Coronary artery (tissue), 2 donors: ENCODE measurements at places on chromosomes 1 and 21.
A peak's percentile ranks its signal among the peaks of the same experiment; 100 is the strongest.

DNA sequence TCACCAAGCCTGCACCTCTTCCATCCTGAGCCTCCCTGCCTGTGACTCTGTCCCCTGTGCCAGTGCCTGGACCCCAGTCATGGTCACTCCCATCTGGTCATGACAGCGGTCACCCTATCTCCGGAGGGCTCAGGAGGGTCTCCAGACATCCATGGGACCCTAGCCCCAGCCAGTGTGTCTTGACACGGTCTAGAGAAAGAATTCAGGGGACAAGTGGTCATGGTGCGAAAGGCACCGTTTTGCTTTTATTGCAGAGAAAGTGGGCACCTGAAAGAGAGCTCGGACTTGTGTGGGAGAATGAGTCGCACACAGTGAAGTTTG is 4.7 kb upstream of the RIPK4 start:
- no peak for DNase-seq

DNA sequence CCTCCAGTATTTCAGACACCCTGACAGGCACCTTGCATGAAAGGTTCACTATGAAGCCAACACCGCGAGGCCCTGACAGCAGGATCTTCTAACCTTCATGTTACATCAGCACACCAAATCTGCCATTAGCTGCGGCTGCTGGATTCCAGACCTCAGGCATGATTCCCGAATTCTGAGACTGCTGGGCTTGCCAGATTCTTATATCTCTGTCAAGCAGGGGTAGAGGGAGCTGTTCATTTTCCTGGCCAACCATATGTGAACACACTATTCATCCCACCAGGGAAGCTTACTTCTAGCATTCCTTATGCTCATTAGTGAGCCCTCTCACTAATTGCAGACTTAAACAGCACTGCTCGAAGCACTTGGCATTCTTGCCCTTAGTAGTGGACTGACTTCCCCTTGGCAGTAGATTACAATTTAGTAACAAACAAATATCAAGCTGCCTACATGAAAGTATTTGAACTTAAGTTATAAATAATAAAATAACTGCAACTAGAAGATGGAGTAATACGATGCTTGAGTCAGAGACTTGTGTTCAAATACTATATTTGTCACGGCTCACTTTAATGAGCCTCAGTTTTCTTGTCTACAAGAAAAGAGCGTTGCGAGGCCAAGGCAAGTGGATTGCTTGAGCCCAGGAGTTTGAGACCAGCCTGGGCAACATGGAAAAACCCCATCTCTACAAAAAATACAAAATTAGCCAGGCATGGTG is 43.3 kb downstream of the NID1 start:
- no peak for DNase-seq

- no peak for DNase-seq
Observed at GRCh38 chr1:168507231-168507630, 36.6 kb downstream of the XCL2 start.

- DNase-seq = no peak
Observed at GRCh38 chr1:84920159-84920558, 27.2 kb upstream of the LPAR3 start.

DNA sequence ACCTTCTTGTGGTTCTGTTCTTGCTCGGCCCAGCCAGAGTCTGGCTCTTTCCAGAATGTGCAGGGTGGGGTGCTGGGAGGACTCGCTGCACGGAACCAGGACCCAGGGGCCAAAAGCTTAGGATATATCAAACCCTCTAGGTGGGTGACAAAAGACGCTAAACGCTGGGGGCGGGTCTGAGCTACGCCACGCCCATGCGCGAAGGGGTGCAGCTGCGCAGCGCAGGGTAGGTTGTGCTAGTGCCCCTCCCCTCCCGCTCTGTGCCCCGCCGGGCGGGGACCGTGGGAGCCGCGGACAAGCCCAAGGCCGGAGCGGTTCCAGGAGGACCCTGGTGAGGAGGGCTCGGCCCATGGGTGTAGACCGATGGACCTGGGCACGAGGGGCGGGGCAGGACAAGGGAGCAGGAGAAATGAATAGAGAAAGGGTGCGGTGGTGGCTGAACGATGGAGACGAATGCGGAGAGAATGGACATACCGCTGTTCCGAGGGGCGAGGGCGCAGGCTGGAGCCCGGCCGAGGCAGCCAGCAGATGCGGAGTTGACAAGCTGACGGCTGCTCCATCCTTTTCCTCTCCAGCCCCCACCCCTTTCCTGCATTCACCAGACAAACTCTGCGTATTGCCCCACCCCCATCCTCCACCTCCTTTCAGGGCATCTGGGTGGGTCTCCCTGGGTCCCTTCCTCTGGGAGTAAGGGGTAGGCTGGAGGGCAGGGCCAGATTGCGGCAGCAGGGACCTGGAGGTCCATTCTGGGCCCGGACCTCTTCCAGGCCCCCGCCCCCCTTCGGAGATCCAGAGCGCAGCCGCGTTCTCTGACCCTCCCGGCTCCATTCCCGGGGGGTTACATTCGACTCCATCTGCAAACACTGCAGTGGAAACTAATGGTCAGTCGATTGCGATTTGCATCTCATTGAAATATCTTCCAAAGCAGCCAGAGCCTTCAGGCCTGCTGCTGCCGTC is at the start of gene RUSC1:
Gene RUSC1, plus strand, starts transcription at position 234 of the 957 bp plus-strand sequence. CDS start 880 bp downstream, outside the sequence.
- peak; percentile 91 for DNase-seq

GRCh38 chr1:228457017-228457395 is 30.2 kb upstream of the RNF187 start:
- DNase-seq = no peak

DNA sequence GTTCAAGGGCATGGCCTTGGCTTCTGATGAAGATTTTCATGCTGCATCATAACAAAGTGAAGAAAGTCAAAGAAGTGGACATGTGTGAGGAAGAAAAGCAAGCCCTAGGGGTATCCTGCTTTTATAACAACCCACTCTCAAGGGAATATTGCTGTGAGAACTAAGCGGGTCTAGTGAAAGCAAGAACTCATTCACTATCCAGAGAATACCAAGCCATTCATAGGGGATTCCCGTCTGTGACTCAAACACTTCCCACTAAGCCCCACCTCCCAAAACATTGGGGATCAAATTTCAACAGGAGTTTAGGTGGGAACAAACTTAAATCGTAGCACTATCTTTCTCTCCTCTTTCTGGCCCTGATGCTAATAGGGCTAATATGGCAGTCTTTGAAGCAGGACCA is 98.5 kb upstream of the CTTNBP2NL start:
- no peak for DNase-seq

DNA sequence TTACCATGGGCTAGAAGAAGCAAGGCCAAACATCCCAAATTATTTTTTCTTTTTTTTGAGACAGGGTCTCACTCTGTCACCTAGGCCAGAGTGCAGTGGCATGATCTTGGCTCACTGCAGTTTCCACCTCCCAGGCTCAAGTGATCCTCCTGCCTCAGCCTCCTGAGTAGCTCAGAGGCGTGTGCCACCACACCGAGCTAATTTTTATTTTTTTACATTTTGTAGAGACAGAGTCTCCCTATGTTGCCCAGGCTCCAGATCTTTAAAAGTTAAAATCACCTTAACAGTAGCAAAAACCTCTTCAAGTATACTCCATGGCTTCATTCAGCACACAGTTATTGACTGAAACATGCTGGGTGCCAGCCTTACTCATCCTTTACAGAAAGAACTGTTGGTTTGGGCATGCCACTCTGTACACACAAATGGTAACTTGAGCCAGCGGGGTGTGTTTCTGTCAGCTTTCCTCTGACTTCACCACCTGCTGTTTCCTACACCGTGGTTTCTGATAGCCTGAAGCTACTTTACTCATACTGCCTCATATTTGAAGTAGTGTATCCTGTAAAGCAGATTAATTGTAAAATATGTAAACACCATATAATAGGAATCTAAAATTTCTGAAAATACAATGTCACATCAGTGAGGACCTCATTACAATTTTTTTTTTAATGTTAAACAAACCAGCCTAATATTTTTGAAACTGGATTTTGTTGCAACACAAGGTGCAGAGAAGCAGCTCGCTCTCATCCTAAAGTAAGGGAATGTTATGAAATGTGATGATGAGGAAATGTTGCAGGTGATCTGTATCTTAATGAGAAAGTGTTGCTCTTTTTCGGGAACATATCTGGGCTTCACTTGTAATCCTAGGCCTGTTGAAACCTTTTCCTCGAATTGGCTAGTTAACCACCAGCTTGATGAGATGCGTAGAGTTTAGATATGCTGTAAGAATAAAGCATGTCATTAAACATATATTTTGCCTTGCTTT is 113.9 kb downstream of the ATP5PO start:
- DNase-seq = no peak

- DNase-seq = no peak
Observed at GRCh38 chr1:224727351-224728289, 111.5 kb downstream of the CNIH3 start.

- DNase-seq = no peak
Observed at GRCh38 chr1:1359308-1359663, 931 bp upstream of the MXRA8 start.

- no peak for DNase-seq
Observed at GRCh38 chr1:34850382-34850781, 9.2 kb downstream of the SMIM12 start.

DNA sequence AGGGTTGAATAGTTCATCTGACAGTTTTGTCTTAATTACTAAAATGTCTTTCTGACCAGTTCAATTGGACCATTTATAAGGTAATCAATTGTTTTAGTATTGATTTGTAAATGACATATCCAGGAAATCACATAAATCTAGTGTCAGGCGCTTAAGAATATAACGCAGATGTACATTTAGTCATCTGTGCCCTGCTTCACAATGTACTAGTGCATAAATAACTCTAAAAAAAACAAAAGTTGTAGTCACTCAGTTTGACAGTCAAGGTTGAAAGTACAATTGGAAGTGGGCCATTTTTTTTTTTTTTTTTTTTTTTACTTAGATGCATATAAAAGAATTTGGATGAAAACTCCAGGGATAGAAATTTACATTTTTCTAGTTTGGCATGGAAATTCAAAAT is 490.4 kb downstream of the PTPRC start:
- DNase-seq = no peak

GRCh38 chr1:18211764-18212163 is 104.2 kb downstream of the IGSF21 start:
- no peak for DNase-seq

GRCh38 chr1:204265665-204266064 is 51.9 kb upstream of the GOLT1A start:
- no peak for DNase-seq

DNA sequence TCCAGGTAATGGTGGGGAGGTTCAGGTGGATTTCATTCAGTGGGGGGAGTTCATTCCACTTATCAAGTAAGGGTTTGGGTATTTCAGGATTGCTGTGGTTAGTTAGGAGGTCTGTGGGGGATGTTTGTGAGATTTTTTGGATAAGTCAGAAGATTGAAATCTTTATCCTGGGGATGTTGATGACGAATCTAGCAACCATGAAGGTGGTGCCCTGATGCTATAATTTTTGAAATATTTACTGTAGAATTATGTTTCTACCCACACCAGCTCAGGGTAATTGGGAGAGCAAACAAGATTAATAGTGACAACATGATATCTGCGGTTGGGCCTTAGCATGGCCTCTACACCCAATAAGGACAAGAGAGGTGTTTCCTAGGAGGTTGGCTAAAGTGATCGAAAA is 28.3 kb downstream of the SUCO start:
- DNase-seq = no peak

DNA sequence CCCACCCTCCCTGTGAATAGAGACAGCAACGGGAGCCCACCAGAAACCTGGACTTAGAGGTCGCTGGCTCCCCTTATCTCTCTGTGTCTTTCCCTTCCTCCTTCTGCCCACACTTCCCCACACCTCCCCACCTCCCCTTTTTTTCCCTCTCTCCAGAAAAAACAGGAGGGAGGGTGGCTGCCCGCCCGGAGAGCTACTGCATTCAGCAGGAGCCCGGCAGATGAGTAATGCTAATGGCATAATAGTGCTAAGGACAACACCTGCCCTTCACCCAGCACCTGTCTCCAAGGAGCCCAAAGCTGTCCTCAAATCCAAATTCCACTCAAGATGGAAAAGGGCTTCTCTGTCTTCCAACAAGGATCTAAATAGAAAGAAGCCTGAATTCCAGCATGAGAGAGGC is 11.4 kb upstream of the PRELP start:
- DNase-seq = peak; percentile 79

DNA sequence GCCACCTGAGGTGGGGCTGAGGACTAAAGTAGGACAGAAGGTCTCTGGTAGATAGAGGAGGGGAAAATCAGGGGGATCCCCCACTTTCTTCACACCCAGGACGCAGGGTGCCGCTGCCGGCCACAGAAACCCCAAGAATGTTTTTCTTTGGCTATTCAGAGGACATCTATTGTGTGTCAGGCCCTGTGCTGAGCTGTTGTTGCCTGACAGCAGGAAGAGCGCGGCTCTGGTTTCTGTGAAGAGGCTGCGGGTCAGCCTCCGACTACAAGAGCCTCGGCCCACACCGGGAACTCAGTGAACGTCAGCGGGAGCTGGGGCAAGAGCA is 407 bp upstream of the PIGV start:
- DNase-seq = no peak

GRCh38 chr1:77012066-77012465 is 144.8 kb downstream of the ST6GALNAC5 start:
- no peak for DNase-seq

- no peak for DNase-seq
Observed at GRCh38 chr1:10814976-10815857, 18.8 kb upstream of the CASZ1 start.

GRCh38 chr1:111480674-111481073 is 6.9 kb downstream of the C1orf162 start:
- no peak for DNase-seq

DNA sequence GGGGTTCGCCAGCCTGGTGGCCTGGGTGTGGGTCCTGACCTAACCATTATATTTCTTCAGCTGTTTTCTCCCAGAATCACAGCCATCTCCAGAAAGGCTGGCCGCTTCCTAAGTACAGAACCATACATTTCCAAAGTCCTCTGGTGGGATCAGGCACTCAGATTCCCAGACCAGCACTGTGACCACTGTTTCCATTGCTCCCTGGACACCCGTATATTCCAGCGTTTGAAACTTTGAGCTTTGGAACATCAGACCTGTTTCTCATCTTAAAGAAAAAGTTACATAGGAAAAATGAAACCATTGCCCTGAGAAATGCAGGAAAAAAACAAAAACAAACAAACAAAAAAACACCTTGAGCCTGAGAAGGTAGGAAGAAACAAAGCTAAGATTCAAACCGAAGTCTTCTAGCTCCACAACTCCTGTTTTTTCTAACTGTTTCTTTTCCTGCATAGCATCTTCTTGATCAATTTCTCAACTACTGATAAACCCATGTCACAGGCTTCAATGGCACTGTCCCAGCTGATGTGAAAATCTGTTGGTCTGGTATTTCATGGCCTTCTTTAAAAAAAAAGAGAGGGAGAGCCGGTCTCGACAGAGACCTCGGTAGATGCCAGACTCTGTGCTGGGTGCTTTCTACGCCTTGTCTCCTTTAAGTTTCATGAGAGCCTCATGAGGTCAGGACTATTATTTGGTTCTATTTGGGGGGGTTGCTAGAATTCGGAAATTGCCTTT is 221.3 kb downstream of the TOMM20 start:
- no peak for DNase-seq

GRCh38 chr1:6353619-6353954 is 40.0 kb downstream of the ACOT7 start:
- no peak for DNase-seq
